ENCODE measurements at places on chromosomes 7 and 10.

DNA sequence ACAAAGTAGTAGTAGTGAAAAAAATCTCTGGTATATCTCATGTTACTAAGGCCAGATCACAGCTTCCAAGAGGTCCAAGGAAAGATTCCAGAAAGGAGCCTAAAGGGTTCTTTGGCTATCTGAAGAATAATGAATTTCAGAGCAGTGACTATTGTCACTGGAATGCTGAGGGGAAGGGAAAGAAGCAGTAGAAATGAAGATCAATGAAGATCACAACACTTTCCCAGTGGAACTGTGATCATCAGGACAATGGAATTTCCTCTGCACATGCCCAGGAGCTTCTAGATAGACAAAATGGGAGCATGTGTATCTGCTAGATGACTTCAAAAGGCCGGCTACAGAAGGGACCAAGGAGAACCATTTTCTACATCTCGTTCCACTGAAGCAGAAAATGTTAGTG is 219.5 kb upstream of the PHYHIPL start:
- no peak for DNase-seq

- no peak for DNase-seq
Observed at GRCh38 chr7:156842740-156843140, 50.2 kb downstream of the LMBR1 start.

DNA sequence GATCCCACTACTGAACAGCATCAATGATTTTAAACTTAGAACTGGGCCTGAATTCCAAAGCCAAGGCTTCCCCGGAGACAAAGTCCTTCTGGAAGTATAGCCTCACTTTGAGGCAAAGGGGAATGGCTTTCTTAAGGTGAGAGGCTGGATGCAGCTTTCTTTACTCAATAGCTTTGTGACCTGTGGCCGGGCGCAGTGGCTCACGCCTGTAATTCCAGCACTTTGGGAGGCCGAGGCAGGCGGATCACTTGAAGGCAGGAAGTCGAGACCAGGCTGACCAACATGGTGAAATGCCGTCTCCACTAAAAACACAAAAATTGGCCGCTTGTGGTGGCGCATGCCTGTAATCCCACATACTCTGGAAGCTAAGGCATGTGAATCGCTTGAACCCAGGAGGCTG is 3.2 kb upstream of the FGFR2 start:
- no peak for DNase-seq

DNA sequence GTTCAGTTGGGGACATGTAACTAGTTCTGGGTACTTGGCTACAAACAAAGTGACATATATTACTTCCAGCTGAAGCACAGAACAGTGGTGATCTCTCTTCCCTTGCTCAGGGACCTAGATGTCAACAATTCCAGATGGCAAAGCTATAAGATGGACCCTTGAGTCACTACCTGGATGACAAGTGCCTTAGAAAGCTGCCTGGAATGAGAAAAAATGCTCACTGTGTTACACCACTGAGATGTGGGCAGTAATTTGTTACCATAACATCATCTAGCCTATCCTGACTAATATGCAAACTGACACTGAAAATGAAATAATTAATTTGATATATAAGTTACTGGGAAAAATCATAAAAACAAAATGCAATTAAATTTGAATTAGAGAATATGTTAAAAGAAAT is 16.4 kb upstream of the CTTNBP2 start:
- no peak for DNase-seq

GRCh38 chr7:95102662-95103061 is 195.3 kb downstream of the PPP1R9A start:
- DNase-seq: no peak

- no peak for DNase-seq
Observed at GRCh38 chr7:7190142-7190541, 7.8 kb downstream of the C1GALT1 start.

- peak; percentile 28 for DNase-seq
Observed at GRCh38 chr10:59905731-59906416, 482 bp downstream of the CCDC6 start.

GRCh38 chr10:70843776-70844489 is 28.2 kb downstream of the SGPL1 start:
- no peak for DNase-seq

- no peak for DNase-seq
Observed at GRCh38 chr7:134879815-134880475, 100.5 kb downstream of the CALD1 start.

- DNase-seq: no peak
Observed at GRCh38 chr7:45401851-45402250, 172.3 kb upstream of the ADCY1 start.

DNA sequence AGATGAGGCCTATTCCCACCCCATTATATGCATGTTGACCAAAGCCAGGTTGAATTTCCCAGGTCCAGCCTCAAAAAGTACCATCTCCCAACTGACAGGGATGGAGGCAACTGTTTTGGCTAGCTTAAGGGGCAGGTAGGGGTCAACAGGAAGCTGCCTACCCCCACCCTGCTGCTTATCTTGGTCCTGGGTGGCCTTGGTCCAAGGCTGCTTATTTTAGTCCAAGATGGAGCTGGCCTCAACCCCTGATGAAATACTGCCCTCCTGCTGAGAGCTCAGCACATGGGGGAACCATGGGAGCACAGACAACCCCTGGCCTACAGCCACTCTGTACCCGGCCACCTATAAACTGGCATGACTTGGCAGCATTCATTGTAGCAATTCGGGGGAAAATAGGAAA is 23.1 kb downstream of the MYO1G start:
- no peak for DNase-seq

GRCh38 chr7:19090526-19090925 is 26.9 kb downstream of the TWIST1 start:
- DNase-seq: no peak

GRCh38 chr10:36496758-36497157 is 628.6 kb upstream of the ANKRD30A start:
- DNase-seq: no peak

DNA sequence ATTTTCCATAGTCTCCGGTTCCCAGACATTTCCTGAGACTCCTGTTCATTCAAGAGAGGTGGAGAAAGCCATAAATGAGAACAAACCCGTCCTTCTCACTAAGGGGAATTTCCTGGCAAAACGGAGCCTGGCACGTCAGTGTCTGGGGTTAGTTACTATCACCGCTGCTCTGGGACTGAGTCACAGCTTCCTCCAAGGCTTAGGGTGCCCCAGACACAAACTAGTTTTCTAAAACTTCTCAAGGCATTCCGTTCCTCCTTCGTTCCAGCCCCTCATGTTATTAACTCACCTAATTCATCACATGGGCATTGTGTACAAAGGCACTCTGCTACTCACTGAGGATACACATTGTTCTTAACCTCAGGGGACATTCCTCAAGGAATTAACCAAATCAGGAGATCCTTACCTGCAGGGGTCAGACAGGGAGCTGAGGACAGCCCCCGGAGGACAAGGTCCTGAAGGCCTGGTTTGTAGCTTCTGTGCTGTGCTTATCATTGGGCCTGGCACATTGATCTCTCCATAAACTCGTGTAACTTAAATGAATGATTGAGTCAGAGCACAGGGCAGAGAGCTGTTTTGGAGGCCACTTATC is 103.0 kb upstream of the KLF6 start:
- DNase-seq: peak; percentile 48

DNA sequence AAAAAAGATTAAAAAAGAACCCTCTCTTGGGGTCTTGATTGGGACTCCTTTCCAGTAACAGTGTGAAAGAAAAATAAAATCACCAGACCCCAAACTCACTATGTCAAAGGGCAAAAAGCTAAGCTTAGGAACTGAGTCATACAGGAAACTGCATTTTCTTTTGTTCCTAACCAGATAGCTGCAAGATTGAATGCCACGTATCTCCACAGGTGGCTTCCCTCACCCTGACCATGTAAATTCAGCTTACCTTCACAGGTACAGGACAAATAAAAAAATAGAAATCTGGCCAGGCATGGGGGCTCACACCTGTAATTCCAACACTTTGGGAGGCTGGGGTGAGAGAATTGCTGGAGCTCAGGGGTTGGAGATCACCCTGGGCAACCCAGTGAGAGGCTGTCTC is 32.5 kb upstream of the EIF4H start:
- DNase-seq: no peak

- no peak for DNase-seq
Observed at GRCh38 chr7:97025983-97026714, 1.5 kb upstream of the DLX5 start.

DNA sequence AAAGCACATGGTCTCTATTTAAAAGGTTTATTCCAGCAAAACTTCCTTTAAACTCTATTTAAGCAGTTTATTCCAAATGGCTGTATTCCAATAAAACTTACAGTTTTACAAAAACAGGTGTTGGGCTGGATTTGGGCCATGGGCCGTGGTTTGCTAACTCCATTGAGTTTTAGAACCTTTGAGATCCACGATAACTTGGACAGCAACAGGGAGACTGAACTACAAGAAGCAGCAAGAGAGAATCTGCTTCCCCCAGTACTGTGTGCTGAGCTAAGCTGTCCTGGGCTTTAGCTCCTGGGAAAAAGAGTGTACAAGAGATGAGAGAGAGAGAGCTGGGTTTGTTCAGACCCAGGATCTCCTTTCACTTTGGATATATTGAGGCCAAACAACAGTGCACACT is 204.0 kb upstream of the CELF2 start:
- no peak for DNase-seq

GRCh38 chr10:53952698-53953630 is 848.1 kb downstream of the PCDH15 start:
- no peak for DNase-seq

DNA sequence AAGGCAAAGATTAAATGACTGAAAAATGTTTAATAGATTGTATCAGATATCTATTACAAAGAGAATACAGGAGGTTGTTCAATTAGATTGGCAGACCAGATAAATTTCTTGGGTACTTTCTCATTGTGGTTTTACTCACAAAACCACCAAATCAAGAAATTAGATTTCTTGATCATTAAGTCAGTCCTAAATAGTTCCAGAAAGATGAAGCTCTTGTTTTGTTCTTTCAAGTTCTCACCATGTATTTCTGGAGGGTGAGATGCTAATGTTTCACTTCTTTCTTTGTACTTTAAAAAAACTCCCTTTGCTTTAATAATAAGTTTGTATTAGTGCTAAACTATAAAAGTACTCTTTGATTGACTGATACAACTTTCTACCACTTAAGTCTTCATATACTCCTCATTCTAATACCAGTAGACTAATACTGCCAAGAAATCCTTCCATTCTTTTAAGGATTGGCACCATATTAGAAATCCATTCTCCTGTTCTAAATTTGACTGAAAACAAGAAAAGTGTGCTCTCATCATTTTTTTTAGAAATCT is 69.4 kb downstream of the RNF133 start:
- no peak for DNase-seq

GRCh38 chr10:49649294-49649693 is 30.2 kb upstream of the C10orf53 start:
- DNase-seq: no peak

GRCh38 chr10:48235501-48235900 is 39.0 kb downstream of the FRMPD2 start:
- no peak for DNase-seq

DNA sequence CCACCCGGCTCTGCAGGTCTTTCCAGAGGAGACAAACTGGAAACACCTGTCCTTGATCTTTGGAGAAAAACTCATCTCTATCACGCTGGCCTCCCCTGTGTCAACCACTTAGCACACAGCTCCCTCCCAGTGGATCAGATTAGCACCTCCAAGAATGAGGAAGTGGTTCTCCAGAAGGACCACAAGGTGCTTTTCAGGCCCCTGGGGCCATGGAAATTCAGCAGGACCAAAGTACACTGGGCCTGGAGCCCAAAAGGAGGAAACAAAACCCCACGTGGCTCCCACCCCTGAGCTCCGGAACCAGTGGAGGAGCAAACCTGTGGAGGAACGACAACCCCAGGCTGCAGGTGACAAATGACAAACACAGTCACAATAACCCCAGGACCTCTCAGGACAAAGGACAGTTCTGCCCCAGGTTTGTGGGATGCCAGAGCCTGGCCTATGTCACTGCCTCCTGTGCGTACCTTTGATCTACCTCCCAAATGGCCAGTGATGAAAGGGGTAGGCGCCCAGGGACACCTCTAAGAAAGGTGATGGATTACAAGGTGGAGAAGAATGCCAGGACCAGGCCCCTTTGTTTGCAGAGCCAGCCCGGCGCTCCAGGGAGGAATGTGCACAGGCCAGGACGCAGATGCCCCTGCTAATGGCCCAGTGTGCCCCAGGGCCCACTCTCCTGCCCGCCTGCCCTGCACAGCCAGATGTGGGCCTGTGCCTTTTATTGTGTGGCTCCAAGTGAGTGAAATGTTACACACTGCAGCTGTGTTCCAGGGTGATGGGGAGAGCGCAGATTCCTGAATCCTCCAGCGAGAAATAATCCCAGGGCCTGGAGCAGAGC is 5.7 kb downstream of the TNS3 start:
- DNase-seq: no peak

DNA sequence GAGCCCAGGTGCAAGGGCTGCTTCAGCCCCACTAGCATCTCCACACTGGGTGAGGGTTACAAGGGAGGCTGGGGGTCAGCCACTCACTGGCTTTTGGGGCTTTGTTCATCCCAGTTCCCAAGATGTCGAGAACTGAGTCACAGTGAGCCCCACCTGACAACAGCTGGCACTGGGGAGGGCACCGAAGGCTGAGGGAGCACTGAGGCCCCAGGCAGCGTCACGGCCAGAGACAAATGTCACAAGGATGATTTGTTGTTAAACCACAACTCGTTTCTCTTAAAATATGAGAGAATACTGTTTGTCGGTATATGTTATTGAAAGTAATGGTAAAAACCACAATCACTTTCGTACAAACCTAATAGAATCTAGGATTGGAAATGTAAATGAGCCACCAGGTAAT is 219.9 kb downstream of the CELF2 start:
- DNase-seq: peak; percentile 37

- no peak for DNase-seq
Observed at GRCh38 chr10:132417957-132418441, 21.0 kb downstream of the PWWP2B start.

- DNase-seq: no peak
Observed at GRCh38 chr10:102650655-102651454, 6.6 kb downstream of the TRIM8 start.

- no peak for DNase-seq
Observed at GRCh38 chr10:132418527-132419416, 21.8 kb downstream of the PWWP2B start.

DNA sequence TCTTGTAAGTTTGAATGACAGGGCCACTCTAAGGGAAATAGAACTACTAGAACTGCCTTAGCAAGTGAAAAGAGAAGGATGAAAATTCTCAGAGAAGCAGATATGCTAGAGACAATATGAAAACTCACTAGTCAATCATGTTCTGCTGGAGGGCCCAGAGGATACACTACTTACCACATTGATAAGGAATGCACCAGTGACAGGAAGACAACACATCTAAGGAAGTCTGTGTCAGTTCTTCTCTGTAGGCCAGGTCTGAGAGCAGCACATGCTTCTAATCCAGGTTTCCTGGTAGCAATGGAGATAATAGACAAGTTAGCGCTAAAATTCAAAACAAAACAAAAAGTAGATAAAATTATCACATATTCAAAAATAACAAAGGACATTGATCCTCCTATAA is 235.2 kb upstream of the AKR1E2 start:
- no peak for DNase-seq

GRCh38 chr7:108794466-108794865 is 224.8 kb downstream of the DNAJB9 start:
- DNase-seq: no peak

GRCh38 chr7:41969561-41970105 is 266.7 kb upstream of the INHBA start:
- no peak for DNase-seq

Measured in stimulated activated CD4-positive, alpha-beta T cell treated with anti-CD3 and anti-CD28 coated beads, Interleukin-4, amount 100 ng/mL, for 1 hour (primary cell).